ENCODE measurements at places on chromosomes 5 and 9. TPM values are rescaled to one million over a fixed set of nuclear protein-coding genes. Genes with fewer than 3 reads are reported as not detected.
A peak's percentile ranks its signal among the peaks of the same experiment; 100 is the strongest.

DNA sequence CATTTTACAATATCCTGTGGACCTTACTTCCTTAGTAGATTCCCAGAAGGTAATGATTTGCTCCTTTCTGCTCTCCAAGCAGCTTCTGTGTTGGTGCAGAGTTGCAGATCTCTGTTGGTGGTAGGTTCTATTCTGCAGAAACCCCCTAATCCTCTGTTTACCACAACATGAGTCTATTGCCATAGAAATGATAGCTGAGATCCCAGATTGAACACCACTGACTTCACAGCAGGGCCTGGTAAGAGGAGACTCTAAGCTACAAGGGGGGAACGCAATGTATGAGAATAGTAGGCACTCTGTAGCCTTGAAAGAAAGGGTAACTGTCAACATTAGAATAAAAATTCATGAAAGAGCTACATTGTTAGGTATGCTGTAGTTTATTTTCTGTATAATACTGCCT lies 59.5 kb downstream of the MUSK start:
- no peak overlapping the region for H3K4me3 ChIP-seq
- no peak overlapping the region for H3K27ac ChIP-seq
- no peaks in the 10 kb centered on the region for H3K4me1 ChIP-seq

- H3K4me3 ChIP-seq, result peak overlapping the region; percentile 7
- no peak for DNase-seq
- peaks cover 34% of the 10 kb centered on the region for H3K4me1 ChIP-seq
- H3K27me3 ChIP-seq, result no peaks in the 10 kb centered on the region
- 0 out of 2 replicates have a peak overlapping the region, but pooled peaks have one; percentile 46 for H3K27ac ChIP-seq
- H3K36me3 ChIP-seq, result peaks cover 18% of the 10 kb centered on the region
These were observed 4.1 kb downstream of the DNAJB5 start for GRCh38 chr9:34993502-34994259.

GRCh38 chr5:179265514-179266290 lies 79.6 kb downstream of the ADAMTS2 start:
- peak; percentile 71 for DNase-seq
- no peaks in the 10 kb centered on the region for H3K27me3 ChIP-seq
- H3K4me1 ChIP-seq, result no peaks in the 10 kb centered on the region
- no peak overlapping the region for H3K4me3 ChIP-seq
- H3K36me3 ChIP-seq, result no peaks in the 10 kb centered on the region

DNA sequence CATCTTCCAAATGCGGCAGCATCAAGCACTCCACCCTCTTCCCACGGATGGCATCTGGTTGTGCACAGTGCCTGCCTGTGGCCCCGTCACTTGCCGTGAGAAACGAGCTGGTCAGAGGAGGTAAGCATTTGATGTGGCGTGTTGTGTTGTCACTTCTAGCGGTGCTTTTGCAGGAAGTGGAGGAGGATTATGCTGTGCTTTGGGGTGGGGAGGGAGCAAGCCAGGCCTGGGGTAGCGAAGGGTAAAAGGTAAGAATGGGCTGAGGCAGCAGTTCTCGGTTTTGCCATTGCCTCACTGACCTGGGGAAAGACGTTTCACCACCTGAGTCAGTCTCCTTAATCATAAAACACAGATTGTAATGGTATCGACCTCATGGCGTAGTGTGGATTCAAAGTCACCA lies 2.3 kb upstream of the POMT1 start:
- 0 out of 2 replicates have a peak, but pooled peaks cover 2% of the 10 kb centered on the region for H3K4me1 ChIP-seq
- no peak overlapping the region for H3K27ac ChIP-seq
- H3K36me3 ChIP-seq, result peaks cover 29% of the 10 kb centered on the region
- no peaks in the 10 kb centered on the region for H3K27me3 ChIP-seq
- no peak overlapping the region for H3K4me3 ChIP-seq

GRCh38 chr5:176514244-176514950 lies 22.8 kb downstream of the RNF44 start:
- H3K36me3 ChIP-seq, result no peaks in the 10 kb centered on the region
- DNase-seq, result no peak
- H3K27ac ChIP-seq, result no peak overlapping the region
- no peak overlapping the region for H3K4me3 ChIP-seq
- H3K27me3 ChIP-seq, result no peaks in the 10 kb centered on the region
- no peaks in the 10 kb centered on the region for H3K4me1 ChIP-seq

- DNase-seq, result no peak
- no peak overlapping the region for H3K27ac ChIP-seq
- no peak overlapping the region for H3K4me3 ChIP-seq
- no peaks in the 10 kb centered on the region for H3K36me3 ChIP-seq
- H3K27me3 ChIP-seq, result no peaks in the 10 kb centered on the region
These were observed 67.2 kb upstream of the MEGF10 start for GRCh38 chr5:127223256-127223974.

DNA sequence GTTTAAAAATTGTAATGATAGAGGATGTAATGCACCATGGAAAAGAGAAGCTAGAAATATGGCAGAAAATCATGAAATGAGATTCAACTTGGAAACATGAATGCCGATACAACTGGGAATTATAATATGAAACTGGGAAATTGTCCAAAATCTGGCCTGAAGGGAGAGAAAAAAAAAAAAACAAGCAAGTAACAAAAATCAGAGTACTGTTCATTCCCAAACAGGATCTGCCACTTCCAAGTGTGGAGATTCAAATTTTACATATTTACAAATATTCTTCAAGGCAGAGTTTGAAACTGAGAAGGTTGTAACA lies 56.6 kb upstream of the MOCS2 start:
- no peak overlapping the region for H3K4me3 ChIP-seq
- H3K27ac ChIP-seq, result no peak overlapping the region
- no peak for DNase-seq

- DNase-seq, result no peak
- no peaks in the 10 kb centered on the region for H3K27me3 ChIP-seq
These were observed 144.5 kb upstream of the TNC start for GRCh38 chr9:115262477-115262876.

DNA sequence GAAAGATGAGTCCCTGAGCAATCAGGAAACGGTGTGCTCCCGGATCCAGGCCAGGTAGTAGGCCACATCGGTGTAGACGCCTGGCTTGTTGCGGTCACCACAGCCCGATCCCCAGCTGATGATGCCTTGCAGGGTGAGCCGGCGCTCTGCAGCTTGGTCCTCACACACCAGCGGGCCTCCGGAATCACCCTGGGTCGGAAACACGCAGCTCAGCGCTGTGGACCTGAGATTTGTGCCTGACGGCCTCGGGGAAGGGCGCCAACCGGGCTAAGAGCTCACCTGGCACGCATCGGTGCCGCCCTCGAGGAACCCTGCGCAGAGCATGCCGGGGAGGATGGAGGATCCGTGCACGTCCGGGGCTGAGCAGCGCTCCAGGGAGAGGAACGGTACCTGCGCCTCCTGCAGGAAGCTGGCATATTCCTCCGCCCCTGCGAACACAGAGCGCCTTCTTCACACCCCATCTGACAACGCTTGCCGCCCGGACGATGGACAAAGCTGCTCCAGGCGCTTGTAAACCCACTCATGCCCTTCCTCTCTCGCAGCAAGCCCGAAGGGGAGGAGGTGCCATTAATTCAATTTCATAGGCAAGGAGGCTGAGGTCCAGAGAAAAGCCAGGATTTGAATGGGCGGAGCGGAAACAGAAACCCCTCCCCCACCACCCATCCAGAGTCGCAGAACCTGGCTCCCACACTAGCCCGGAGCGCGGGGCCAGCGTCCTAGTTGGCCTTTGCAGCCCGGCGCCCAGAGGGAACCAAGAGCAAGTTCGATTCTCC lies 2.0 kb upstream of the PFN3 start:
- H3K27ac ChIP-seq, result no peak overlapping the region
- H3K27me3 ChIP-seq, result peaks cover 50% of the 10 kb centered on the region
- DNase-seq, result peak; percentile 92
- H3K4me1 ChIP-seq, result peaks cover 9% of the 10 kb centered on the region
- H3K36me3 ChIP-seq, result no peaks in the 10 kb centered on the region
- peak overlapping the region; percentile 65 for H3K4me3 ChIP-seq

DNA sequence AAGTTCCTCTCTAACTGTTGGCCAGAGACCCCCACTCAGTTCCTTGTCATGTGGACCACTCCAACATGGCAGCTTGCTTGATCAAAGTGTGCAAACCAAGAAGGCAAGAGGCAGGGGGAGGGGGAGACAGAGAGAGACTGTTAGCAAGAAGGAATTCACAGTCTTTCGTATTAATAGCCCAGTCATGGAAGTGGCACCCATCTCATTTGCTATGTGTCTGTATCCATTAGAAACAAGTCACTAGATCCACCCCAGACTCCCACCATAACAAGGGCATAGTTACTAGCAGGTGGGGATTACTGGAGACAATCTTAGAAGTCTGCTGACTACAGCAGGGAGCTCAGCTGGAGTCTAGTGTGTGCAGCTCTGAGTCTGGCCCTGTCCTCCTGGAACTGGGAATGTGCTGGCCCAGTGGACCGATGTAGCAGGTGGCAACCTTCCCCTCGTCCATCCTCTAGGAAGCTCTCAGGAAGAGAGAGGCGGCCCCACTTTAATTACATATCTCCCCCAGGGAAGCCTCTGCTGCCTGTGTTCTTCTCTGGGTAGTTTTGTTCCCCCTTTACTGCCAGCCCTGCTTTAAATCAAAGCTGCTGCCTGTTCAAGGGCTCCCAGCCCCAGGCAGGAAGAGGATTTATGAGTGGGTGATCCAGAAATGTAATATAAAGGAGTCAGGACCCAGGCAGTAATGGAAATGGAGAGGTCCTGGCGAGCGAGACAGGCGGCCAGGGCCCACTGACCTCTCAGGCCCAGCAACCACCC lies 47.8 kb upstream of the ALDH1B1 start:
- H3K4me3 ChIP-seq, result no peak overlapping the region
- no peaks in the 10 kb centered on the region for H3K36me3 ChIP-seq
- H3K4me1 ChIP-seq, result peaks cover 6% of the 10 kb centered on the region
- DNase-seq, result peak; percentile 33
- no peak overlapping the region for H3K27ac ChIP-seq

- no peak for DNase-seq
- peak overlapping the region; percentile 50 for H3K4me3 ChIP-seq
- no peak overlapping the region for H3K27ac ChIP-seq
- peaks cover 16% of the 10 kb centered on the region for H3K4me1 ChIP-seq
- peaks cover 92% of the 10 kb centered on the region for H3K27me3 ChIP-seq
- no peaks in the 10 kb centered on the region for H3K36me3 ChIP-seq
These were observed 4.5 kb upstream of the DMRT3 start for GRCh38 chr9:971901-972500.

- H3K27me3 ChIP-seq, result no peaks in the 10 kb centered on the region
- no peaks in the 10 kb centered on the region for H3K4me1 ChIP-seq
- DNase-seq, result no peak
- H3K36me3 ChIP-seq, result no peaks in the 10 kb centered on the region
These were observed 20.3 kb upstream of the NINJ1 start for GRCh38 chr9:93154293-93154903.

DNA sequence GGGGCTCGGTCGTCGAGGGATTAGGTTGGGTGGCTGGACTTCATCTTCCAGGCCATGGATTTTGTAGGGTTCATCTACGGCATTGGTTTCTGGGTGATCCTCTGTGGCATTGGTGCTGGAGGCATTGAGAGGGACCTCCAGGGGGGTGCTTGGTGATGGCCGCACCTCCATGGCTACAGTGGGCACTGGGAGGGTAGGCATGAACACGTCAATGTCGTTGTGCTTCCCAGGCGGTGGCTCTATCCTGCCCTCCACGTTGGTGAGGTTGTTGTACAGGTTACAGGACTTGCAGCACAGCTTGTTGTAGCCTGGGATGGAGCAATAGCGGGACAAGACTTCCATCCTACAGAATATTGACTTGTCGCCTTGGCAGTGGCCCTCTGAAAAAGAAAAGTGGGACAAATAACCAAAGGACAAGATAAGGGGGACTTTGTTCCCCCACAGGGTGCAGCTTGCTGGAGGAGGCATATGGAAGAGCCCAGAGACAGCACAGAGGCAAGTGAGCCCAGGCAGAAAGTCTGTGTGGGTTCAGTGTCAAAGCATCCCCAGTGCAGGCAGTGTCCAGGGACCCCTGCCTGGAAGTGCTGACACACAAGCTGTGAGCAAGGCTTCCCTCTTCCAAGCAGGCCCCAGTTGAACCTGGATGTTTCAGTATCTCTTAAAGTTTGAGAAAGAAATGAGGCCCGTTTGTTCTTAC lies 53.9 kb downstream of the ZNF354C start:
- H3K27me3 ChIP-seq, result no peaks in the 10 kb centered on the region
- no peak overlapping the region for H3K27ac ChIP-seq
- no peaks in the 10 kb centered on the region for H3K4me1 ChIP-seq
- DNase-seq, result no peak

Gene PTGDS
- total RNA-seq, result 2.3 TPM

Gene LRRC26
- 0.34 TPM for total RNA-seq

Gene PITX1
- not detected for total RNA-seq

Gene C5orf52
- not detected for total RNA-seq

Gene TEX48
- total RNA-seq, result not detected

Gene DMRT3
- total RNA-seq, result not detected
